Activated T-helper 2 cell treated with anti-CD3 and anti-CD28 coated beads, Interferon-gamma antibody, Interleukin-2, Interleukin-4, amounts not matched to agents 10 μg/mL and 5 μg/mL and 100 μg/mL, durations not matched to agents 14 hours and 24 hours and 36 hours (primary cell): ENCODE measurements at places on chromosomes 11 and 22. TPM values are rescaled to one million over a fixed set of nuclear protein-coding genes. Genes with fewer than 3 reads are reported as not detected.

DNA sequence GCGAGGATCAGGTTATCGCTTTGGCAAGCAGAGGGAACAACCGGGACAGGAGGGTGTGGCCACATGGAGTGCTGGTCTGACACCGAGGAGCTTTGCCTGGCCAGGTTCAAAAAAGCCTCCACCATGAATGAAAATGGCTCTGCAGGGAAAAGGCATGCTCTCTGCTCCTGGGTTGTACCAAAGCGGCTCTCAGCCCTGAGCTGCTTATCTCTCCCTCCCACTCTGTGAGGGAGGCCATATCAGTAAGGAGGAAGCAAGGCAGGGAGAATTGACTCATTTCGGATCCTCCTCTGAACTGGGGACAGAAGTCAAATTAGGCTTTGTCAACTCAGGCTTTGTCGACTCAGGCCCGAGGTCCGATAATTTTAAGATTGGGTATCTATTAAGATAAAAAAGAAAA is 82.9 kb upstream of the CRTAM start:
- no peak for DNase-seq

GRCh38 chr22:48575618-48576332 is 1251.9 kb downstream of the BRD1 start:
- DNase-seq, result no peak

DNA sequence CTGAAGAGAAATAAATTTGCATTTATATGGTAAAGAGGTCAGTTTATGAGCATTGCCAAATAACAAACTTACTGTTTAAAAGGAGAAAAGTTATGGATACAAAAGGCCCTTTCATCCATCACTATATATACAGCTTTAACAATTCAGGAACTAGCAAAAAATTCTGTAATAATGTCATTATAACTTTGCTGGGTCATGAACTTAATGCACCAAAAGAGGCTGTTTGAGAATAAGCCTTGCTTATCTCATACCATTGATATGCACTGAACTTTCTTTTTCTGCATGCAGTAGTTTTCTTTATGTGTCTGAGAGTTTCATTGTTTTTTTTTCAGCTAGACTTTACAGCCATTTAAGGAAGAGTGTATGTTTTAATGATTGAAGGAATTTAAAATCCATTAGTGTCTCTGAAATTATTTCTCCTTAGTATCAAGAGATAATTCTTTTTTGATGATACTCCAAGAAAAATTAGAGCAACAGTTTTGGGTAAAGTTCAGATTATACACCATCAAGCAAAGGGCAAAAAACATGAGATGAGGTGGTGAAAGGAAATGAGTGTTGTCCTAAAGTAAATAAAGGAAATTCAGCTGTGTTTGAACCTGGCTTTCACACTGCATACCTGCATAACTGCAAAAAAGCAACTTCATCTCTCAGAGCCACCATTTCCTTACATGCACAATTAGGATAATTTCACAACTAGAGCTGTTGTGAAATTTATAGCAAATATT is 188.2 kb upstream of the ANO3 start:
- DNase-seq, result no peak

GRCh38 chr11:19551457-19551856 is 161.2 kb upstream of the NAV2 start:
- DNase-seq, result no peak

DNA sequence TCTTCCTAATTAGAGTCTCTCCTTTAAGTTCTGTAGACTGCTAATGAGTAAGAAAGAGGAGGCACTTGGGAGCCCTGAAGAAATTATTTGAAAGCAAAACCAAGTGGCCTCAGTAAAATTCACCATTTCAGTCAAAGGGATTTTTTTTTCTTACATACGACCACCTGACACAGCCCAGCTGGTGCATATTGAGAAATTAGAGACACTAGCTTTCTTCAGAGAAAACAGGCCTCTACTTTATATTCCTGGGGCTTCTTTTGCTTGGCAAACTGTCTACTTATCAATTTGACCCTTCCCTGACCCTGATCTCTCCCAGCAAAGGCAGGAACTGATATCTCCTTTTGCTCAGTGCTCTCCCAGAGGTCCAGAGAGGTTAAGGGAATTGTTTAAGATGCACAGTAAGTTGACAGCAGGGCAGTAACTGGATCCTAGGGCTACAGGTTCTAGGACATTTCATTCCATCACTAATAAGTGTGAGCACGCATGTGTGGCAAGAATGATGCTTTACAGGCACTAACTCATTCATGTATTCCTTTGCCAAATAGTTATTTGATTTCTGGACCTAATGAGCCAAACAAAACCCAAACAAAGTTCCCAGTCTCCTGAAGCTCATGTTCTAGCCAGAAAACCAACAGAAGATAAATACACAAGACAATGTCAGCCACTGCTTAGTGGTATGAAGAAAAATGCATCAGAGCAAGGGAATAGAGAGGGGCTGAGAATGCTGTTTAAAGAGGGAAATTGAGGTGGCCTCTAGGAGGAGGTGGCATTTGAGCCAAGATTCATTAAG is 467.6 kb downstream of the SOX6 start:
- DNase-seq, result no peak

DNA sequence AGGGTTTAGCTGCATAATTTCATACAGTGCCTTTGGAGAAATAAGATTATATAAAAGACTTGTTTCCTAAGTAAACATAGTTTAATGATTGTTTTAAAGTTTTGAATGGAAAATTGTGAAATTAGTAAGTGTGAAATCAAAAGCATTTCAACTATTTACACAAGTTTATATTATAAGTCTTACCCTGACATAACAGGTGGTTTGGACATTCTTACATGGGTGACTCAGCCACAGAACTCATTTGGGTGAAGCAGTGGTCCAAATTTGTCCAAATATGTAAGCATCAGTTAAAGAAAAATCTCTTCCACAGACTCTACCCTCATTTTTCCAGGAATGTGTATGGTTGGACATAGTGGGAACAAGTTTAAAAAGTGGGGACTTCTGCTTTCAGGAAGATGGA is 68.0 kb downstream of the USP47 start:
- no peak for DNase-seq

Gene PHF21B
- total RNA-seq, result 0.30 and 1.2 TPM in 2 replicates
